ENCODE measurements at places on chromosomes 1 and 21.

DNA sequence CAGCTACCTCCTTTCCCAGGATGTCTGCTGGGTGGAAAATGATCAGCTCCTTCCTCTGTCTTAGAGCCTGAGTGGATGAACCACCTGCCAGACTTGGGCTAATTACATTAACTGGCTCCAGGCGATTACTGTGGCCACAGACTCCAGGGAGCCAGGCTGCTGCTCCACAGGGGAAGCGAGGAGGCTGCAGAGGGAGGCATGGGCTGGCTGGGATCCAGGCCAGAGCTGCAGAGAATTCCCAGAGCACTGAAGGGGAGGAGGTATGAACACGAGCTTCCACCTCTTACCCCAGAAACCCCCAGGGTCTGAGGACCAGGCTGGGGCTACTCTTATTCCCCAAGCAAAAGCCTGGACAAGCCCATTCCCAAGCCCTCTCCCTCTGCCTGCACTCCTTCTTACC is 136.0 kb upstream of the KLHDC7A start:
- no peak for DNase-seq

GRCh38 chr1:236086537-236086936 is 21.6 kb upstream of the NID1 start:
- no peak for DNase-seq

DNA sequence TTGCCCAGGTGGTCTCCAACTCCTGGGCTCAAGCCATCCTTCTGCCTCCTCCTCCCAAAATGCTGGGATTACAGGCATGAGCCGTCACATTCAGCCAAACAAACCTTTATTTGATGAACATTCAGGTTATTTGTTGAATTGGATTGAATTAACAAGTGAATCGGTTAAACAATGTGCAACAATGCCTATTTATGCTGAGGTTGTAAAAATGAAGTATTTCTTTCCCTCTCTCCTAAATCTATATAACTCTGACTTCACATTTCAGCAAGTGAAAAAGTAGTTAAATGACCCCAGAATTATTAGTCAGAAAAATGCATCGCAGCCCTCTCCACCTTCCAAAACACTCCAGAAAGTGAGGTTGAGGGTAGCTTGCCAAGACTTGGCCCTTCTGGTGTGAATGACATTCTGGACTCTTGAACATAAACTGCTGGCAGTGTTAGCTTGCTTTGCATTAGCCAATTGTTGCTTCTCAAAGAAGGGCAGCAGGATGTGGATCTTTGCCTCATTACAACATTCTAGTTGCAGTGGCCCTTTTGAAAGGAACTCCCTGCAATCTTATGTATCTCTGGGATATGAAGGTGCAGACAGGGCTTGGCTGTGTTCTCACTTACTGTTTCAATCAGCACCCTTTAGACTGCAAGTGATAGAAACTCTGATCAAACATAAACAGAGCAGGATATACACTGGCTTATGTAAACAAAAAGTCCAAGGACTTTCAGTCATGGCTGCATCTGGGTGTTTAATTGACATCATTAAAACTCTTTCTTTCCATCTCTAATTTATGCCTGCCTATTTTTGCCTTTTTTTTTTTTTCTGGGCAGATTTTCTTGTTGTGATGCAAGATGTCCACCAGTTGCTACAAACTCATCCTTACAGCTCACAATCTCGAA is 22.4 kb downstream of the EDN2 start:
- no peak for DNase-seq

- no peak for DNase-seq
Measured at GRCh38 chr1:214666674-214667073, 63.7 kb downstream of the CENPF start.

DNA sequence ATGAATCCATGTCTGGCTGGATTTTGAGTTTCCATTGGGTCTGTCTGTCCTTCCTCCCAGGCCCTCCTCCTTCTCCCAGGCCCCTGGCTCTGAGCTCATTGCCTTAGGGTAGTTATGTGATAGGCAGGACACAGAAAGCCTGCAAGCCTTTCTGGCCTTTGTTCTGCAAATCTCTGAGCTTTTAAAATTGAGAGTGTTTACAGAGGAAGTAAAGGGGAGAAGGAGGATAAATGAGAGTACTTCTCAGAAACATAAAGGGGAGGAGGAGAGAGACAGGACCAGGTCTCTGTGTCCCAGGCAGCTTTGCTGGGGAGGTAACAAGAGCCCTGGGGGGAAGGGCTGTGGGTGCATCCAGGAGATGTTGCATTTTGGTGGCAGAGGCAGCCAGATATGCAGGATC is 126.7 kb downstream of the FOXD2 start:
- DNase-seq, result no peak

- no peak for DNase-seq
Measured at GRCh38 chr1:21384620-21385019, 55.3 kb upstream of the NBPF3 start.

DNA sequence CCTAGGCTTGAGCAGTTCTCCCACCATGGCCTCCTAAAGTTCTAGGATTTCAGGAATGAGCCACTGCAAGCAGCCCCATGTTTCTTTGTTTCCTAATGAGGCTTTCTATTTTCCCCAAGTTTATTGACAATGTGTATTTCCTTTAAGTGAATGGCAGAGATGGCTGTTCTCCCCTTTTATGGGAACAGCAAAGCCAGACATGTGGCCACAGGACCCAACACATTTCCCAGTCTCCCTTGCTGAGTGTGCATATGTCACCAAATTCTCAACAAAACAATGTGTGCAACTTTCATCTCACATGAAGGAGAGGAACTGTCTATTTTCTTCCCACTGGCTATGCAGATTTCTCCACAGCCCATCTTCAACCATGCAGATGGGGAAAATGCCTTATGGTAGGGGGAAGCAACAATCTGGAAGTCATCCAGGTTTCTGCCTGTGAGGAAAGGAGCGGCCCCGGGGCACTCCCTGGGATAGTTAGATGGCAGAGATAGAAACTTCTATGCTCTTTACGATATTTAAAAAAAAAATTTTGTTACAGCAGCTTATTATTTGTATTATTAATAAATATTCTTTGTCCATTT is 28.6 kb upstream of the MAP10 start:
- no peak for DNase-seq

DNA sequence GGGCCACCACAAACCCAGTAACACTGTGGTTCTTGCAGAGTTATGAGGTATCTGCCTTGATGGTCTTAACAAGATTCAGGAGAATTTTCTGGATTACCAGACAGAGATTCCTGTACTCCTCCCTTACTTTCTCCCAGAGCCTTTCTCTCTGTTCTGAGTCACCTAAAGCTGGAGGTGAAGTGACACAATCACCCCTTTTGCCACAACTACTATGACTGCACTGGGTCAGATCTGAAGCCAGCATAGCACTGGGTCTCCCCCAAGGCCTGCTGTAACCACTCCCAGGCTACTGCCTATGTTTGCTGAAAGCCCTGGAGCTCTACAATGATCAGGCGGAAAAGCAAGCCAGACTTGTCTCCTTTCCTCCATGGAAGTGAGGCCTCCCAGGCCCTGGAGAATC is 156.7 kb upstream of the NEGR1 start:
- DNase-seq, result no peak

DNA sequence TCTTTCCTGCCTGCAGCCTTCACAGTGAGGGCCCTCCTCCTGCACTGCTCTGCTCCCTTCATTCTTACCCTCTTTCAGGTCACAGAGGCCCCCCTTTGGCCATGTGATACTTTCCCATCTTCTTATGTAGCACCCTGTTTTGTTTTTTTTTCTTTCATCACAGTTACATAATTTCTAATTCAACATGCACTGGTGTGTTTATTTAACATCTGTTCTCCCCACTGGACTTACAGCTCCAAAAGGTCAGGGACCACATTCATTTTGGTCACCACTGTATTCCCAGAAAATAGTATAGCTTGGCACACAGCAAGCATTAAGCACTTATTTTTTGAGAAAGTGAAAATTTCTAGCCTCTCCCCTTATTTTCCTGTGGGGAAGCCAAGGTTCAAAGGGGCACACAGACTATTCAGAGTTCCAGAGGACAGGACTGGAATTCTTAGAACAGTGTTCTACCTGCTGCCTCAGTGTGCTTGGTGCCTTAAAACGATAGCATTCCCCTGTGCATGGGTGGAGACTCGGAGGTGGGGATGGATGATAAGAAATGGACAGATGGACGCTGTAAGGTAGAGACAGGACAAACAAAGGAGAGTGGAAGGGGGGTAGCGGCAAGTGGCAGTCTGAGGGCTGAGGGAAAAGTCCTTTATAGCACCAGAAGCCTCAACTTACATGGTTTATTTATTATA is 5.3 kb downstream of the DENND2D start:
- no peak for DNase-seq

DNA sequence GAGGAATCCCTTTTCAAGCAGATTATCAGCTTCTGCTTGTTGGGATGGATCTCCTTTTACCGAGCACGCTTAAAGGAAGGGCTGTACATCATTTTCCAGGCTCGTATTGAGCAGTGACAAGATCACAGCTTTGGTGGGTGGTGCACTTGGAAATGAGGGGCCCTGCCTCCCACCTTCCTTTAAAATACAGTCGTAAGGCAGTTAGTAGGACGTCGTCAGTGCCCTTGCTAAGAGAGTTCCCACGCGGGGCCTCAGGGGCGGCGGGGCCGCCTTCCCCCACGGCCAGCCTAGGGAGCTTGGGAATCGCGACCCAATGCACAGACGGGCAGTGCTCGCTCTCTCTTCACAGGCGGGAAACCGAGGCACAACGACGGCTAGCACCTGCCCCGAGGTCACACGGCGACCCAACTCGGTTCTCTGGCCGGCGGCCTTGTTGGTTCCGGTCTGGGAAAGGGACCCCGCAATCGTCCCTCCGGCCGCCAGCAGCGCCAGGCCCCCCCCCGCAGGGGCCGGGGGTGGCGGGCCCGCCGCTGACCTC is 58.6 kb downstream of the H3-3A start:
- DNase-seq, result no peak

DNA sequence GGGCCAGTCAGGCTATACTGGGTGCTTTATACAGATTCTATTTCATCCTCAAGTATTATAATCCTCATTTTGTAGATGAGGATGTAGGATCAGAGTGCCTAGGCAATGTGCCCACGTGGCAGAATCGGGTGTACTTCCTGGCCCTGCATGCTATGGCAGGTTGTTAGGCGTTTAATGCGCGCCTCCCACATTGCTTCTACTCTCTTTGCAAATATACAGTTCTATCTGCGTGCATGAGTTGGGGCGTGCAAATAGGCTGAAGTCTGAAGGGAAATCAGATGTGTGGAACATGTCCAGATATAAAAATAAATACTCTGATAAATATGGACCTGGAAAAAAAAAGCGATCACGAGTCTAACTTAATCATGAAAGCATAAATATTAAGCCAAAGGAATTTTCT is 194.7 kb upstream of the FMN2 start:
- no peak for DNase-seq

DNA sequence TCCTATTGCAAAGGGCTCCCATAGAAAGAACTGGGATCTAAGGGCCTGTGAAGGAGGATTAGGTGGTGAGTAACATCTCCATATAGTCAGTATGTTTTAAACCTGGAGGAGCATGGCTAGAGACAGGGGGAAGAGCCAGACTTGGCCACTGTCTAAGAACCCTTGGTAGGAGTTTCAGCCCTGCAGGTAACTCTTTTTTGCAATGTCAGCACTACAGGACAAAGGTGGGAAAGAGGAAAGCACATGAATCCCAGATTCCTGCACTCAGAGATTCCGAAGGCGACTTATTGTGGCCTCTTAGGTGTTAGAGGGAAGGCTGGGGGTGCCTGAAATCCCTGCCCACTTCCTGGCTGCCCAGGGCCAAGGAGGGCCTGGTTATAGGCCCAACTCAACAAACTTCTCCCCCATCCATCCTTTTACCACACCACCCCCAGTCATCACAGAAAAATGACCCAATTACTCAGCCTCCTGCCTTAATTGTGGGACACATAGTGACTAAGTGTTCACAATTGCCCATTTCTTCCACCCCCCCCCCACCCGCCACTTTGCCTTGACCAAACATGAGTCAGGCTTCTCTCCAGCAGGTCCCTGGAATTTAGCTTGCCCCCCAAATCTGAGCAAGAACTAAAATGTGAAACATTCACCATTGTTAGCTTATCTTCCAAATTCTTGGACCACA is 1.9 kb upstream of the NTNG1 start:
- DNase-seq, result no peak

- DNase-seq, result no peak
Measured at GRCh38 chr1:10210841-10211804, 753 bp downstream of the KIF1B start.

GRCh38 chr1:236345728-236346127 is 48.4 kb upstream of the EDARADD start:
- DNase-seq, result no peak

Measured in keratinocyte (primary cell).